Stomach (tissue), 19 donors: ENCODE measurements at places on chromosomes 13 and 19. TPM values are rescaled to one million over a fixed set of nuclear protein-coding genes. Genes with fewer than 3 reads are reported as not detected.
A peak's percentile ranks its signal among the peaks of the same experiment; 100 is the strongest.

DNA sequence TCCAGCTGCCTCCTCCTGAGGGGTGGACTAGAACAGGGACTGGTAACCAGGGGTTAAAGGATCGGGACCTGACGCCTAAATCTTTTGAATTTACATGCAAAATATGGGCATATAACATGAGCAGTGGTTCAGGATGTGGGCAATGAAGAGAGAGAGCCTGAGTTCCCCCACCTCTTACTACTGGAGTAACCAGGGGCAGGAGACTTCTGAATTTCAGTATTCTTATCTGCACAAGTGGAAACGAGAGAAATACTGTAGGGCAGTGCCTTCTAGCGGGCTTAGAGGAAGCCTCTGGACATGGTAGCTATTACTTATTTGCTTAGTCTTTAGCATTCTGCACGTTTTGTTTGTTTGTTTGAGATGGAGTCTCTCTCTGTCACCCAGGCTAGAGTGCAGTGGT is 26.3 kb downstream of the BCAT2 start:
- peak; percentile 74 for DNase-seq

- DNase-seq = no peak
Observed at GRCh38 chr13:46124967-46125933, 20.4 kb upstream of the CPB2 start.

GRCh38 chr19:6185835-6186834 is 50.7 kb downstream of the ACSBG2 start:
- no peak for DNase-seq

GRCh38 chr13:23741879-23742510 is 147.2 kb downstream of the MIPEP start:
- DNase-seq = no peak

Gene KMT2B
- 8.3 TPM for total RNA-seq
